ENCODE measurements at places on chromosomes 11 and 22.

DNA sequence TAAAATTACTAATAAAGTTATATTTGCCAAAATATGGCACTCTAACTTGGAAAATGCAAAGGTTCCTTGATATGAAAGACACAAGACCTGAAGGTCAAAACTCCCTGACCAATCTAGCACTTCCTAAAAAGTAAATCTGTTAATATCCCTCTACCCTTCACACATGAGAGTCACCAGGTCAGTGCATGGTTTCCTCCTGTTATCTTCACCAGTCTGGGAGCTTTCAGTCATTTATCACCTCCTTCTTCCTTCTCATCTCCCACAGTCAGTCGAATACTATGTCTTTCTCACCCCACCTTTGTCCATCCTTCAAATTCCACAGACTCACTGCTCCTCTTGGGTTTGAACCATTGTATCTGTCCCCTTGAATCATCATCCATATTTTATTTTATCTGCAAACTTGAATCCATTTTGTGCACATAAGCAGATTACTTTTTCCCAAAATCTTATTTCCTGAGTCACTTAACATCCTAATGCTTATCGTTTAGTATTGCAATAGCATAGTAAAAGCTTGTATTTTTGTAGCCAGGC is 2.6 kb downstream of the HBE1 start:
- DNase-seq: no peak

GRCh38 chr11:62012832-62013461 is 45.5 kb upstream of the FTH1 start:
- DNase-seq: no peak

GRCh38 chr11:121588747-121589146 is 136.0 kb upstream of the SORL1-AS1 start:
- no peak for DNase-seq

DNA sequence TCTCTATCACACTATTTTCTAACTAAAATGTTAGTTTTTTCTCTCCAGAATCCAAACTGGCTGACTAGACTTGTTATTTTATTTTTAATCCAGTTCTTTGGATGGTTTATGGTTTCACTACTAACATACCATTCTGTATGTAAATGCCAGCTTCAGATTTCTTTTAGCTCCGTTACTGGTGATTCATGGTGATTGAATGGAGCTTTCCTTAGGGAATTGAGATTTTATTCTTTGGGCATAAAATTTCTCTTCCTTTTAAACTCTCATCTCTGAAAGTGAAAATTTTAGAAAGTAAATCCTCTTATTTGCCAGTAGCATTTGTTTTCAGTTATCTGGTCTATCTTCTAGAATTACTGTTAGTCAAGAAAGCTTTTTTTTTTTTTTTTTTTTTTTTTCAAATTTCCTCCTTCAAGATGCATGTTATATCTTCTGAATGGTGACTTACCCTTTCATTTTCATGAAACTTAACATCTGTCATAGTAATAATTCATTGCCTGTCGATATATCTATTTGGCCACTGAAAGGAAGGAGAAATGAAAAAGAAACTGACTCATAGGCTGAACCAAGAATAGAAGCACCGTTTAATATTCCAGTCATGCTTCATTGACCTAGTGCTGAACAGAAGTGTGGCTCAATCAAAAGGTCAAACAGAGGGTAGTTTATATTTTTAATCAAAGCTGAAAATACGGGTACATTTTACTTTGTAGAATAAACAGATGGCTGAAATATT is 6.4 kb downstream of the ENDOD1 start:
- DNase-seq: no peak

GRCh38 chr11:130338667-130339066 is 23.9 kb upstream of the ZBTB44 start:
- no peak for DNase-seq

DNA sequence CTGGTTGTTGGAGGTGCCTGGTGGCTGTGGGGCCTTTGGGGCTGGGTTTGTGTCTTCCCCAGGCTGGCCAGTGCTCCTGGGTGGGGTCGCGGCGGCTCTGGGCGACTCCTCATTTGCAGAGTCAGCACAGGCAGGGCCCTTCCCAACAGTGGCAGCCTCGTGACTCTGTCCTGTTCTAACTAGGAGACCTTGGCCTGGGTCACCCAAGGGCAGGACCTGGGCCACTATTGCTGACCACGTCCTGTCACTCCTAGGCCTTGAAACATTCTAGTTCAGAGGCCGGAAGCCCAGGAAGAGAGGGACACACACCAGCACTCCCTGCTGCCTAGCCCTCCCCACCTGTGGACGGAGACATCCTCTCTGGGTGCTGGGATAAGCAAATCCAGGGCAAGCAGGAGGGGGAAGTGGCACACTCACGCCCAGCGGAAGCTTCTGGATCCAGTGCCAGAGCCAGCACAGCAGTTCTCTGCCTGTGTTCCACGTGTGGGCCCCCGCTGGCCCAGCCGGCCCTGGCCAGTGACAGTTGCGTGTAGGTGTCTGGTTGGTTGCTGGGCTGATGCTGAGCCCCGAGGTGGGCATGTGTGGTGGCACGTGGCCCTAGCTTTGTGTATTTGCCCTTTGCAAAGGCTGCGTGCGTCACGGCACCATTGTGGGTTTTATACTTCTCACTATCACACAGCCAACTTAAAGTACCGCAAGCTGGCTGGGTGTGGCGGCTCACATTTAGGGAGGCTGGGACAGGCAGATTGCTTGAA is 4.3 kb upstream of the CHID1 start:
- no peak for DNase-seq

DNA sequence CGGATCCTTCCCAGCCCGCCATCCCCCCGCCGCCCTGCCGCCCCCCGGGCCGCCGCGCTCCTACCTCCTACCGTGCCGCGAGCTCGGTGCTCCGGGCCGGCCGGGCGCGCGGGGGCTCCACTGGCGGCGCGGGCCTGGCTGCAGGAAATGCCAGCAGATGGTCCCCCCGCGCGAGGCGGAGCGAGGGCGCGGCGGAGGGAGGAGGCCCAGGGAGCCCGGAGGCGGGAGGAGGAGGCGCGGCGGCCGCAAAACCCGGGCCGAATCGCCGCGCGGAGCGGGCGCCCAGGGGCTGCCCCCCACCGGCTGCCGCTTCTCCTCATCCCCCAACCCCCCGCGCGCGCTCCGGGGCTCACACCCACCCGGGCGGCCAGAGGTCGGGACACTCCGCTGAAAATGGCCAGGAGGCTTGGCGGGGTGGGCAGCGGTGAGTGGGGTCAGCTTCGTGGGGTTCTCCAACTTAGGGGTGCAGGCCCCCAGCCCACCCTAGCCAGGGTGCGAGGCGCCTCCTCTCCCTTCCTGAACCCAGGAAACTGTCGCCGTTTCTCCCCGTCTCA is at the start of gene OSBPL5:
Gene OSBPL5, minus strand, starts transcription at position 159 of the 554 bp plus-strand sequence. CDS start 36,162 bp downstream, outside the sequence.
- peak; percentile 27 for DNase-seq

DNA sequence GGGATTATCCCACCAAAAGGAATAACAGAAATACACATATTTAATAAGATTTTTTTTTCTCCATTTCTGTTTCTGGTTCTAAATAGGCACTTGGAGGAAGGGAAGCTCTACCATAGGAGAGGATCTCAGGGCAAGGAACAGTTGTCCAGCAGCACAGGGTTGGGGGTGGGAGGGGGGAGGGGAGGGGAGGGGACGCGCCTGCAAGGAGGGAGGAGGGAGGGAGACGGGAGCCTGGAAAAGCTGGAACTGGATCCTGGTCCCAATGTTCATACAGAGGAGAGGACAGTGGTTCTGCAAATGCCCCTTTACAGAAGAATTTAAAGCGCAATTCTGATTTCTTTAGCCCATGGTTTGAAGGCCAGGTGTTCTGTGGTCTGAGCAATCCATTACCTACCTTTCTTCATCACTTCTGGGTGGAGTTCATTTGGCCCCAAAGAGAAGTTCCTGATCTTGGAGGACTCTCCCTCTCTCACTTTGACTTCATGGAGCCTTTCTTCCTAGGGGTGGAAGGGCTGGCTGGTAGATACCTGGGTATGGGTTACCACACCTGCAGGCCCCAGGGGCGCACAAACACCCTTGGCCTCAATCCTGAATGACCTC is 348.9 kb upstream of the NCAM1 start:
- no peak for DNase-seq

Data from caudate nucleus (tissue), 63 donors.